Osteoblast (primary cell): ENCODE measurements at places on chromosomes 2 and 18.
A peak's percentile ranks its signal among the peaks of the same experiment; 100 is the strongest.

DNA sequence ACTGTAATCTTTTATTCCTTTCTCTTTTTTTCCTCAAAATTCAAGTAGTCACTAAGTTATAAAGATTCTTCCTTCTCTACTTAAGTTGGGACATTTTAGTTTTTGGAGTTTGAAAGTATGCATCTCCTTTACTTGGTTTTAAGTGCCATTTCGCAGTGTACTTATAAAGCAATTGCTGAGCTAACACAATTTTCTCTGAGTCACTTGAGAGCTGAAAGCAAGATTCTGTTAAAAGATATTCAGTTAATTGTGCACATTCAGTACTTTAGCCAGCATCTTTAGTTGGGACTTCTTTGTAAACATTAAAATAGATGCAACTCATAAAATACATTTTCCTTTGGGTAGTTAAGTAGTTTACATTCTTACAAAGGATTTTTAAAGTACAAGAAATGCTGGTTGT lies 136.0 kb downstream of the GFPT1 start:
- no peak for DNase-seq

GRCh38 chr2:168697668-168698121 lies 104.7 kb upstream of the NOSTRIN start:
- no peak for DNase-seq

DNA sequence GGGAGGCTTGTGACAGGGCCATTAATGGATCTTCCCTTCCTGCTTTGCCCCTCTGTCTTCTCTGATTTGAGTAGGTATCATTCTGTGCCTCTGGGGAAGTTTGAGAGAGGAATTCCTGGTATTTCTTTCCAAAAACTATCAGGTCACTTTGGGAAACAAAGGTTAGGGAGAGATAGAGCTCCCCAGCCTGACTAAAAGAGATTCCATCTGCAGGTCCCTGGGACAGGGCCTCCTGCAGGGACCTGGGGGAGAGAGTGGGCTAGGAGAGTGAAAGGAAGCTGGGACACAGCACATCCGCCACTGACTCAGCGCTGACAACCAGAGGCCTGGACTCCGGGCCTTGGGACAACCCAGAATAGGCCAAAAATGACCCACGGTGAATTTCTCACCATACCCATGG lies 6.4 kb downstream of the GALNT14 start:
- DNase-seq, result peak; percentile 64

DNA sequence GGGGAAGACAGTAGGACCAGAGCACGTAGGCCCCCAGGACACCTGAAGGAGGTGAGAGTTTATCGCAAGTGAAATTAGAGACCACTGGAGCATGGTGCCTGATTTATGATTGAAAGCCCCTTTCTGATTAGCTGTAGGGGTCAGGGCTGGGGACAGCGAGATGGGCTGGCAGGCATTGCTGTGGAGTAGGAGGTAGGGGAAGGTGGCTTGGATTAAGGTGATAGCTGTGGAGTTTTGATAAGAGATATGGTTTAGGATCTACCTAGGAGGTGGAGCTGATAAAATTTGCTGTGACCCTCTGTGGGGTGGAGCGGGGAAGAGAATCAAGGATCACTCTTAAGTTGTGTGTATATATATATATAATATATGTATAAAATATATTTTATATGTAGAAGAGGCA lies 157.5 kb downstream of the CD8B2 start:
- no peak for DNase-seq

- DNase-seq, result no peak
Observed at GRCh38 chr18:45688833-45689232, 35.1 kb upstream of the SLC14A1 start.

DNA sequence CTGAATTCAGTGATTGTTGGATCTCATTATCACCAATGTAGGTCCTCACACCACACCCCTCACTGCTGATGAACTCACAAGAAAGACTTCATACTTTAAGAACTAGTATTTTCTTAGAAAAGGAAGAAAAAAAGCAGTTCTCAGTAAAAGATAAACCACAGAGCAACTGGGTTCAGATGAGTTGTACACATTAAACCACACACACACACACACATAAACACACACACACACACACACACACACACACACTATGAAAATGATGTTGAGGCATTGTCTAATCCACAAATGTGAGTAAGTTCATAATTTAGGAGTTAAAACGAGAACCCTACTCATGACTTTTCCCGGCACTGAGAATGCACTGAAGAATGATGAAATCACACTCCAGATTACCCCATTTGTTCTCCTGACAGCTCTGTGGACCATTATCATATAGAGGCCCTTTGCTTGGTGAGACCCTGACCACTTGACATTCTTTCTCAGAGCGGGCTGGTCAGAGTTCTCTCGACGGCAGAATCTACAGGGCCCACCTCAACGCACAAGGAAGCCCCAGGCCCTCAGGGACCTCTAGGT lies 106.2 kb downstream of the BCL2 start:
- no peak for DNase-seq

DNA sequence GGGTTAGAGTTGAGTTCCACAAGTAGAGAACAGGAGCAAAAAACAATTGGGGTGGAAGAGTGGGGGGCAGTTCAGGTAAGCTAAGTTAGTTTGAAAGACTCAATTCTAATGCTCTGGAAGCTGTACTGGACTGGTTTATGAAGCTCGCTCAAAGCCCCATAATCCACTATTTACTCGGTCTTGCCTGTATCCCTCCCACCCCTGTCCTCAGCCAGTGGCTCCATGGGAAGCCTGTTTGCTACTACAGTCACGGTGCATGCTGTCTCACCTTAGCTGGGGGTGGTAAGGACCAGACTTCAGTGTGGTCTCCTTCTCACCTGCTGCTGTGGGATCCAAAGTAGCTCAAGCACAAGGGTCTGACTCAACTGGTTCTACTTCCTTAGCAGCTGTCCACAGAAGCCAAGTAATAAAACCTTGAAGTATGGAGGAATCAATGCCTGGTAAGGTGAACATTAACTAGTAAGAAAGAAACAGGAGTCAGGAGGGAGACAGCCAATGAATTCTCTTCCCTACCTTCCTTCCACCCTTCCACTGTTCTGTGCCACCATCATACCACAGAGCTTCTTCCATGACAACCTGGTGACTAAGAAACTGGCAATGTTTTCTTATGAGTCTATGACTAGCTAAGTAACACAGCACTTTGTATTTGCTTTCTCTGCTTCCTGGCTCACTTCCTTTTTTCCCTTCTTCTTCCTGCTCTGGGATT lies 230.8 kb downstream of the SRBD1 start:
- no peak for DNase-seq

DNA sequence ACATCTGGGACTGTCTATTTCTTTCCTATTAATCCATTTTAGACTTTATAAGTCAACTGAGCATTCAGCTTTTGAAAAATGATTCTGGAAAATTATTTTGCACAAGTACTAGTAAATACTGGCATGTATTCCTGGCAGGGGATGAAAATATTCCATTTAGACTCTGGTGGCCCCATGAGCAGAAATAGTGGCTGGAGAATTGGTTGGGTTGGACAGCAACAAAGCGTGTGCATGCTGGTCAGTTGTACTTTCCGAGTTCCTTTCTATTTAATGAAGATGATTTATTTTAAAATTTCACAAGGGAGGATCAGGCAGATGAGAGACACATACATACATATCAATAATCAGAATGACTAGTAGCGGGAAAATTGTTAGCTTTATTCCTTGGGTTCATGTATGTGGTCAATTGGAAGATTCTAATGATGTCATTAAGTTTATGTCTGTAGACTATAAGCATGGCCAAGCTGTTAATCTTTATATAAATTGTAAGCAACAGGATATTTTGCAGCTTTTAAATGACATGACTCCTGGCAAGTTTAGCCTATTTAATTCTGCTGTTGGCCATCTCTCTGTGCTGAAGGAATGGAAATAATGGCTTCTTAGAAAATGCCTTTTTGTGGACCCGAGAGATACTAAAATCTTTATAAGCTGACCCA lies 541.6 kb downstream of the SLC4A3 start:
- DNase-seq, result no peak

DNA sequence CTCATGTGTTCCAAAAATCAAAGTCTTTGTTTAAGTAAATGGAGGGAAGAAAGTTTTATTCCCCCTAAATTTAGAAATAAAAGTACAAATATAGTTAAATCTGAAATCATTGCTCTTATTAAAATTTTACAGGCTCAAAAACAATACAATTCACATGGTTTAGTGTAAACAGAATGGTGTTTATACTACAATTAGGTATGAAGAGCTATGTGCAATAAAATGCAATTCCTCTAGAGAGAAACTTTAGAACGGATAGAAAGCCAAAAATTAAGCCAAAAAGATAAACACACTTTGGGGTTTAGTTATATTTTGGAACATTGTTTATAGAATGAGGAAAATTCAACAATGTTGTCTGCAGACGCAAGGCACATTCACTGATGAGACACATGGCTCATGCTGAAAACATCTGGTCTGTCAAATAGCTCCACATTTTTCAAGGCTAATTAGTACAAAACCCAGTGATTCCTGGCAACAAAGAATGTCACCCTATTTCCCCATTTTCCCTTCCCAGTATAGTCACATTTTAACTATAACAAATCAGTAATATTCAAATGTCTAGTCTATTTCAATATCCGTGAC lies 103.3 kb downstream of the EXOC6B start:
- DNase-seq, result no peak

DNA sequence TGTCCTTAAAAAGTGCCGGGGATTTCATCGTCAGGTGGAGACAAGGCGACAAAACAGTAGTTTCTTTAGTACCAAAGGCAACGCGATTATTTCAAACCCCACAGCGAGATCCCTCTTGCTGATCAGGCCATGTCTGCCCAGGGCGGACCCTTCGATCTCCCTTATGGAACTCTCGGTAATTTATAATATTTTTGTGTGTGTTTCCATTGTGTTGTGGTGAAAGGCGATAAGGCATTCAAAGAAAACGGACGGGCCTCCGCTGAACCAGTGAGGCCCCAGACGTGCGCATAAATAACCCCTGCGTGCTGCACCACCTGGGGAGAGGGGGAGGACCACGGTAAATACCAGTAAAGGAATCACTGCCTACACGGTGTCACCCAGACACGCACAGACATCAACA lies 1.4 kb upstream of the GAD1 start:
- peak; percentile 54 for DNase-seq

DNA sequence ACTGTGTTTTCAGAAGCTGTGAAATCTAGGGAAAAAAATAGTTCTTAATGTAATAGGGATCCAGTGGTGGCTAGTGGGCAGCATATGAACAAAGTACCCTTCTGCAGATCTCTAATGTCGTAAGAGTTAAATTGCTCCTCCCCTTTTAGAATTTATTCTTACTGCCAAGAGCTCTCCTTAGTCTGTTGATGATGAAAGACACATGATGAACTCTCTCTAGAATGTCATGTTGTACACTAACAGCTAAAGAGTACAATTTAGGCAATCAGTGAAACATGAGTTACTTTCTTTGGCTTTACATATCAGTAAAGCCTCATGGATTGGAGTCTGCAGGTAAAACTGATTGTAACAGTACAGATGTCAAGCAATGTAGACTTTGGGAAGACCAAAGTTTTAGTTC lies 84.2 kb downstream of the SLC39A10 start:
- DNase-seq, result no peak

- no peak for DNase-seq
Observed at GRCh38 chr18:52363861-52364260, 23.9 kb downstream of the DCC start.

DNA sequence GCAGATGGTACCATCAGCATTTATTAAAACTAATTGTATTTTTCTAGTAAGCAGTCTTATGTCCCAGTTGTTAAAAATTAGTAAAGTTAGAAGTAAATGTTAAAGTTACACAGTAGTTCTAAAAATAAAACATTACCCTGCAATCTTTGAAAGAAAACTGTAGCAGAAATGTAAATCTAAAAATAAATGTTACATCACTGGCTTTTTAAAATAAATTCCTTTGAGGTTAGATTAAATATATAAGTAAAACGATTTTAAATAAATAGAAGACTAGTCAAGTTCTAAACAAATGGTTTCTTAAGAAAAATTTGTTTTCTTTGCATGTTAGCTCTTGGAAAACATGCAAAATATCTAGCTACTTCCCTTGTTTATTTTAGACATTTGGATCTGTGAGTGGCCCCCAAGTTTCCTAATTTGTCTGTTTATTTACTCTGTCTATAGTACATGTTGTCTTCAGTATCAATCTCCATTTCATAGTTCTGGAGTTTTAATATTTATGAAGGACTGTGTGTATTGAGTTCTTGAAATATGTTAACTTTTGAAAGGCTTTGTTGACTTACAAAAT lies 58.2 kb downstream of the GLS start:
- no peak for DNase-seq

DNA sequence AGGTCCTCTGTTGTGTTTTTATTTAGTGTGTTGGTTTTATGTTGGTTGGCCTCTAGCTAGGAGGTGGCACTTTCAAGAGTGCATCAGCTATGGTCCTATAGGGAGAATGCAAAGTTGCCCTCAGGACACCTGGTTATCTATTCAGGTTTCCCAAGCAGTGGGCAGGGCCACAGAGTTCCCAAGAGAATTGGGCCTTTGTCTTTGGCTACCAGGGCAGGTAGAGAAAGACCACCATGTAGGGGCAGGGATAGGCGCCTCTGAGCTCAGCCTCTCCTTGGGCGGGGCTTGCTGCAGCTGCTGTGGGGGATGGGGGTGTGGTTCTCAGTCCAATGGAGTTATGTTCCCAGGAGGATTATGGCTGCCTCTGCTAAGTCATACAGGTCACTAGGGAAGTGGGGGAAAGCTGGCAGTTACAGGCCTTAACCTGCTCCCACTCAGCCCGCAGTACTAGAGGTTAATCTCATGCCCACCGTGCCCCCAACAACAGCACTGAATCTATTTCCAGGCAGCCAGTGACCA lies 26.0 kb downstream of the ABCB11 start:
- DNase-seq, result no peak

- DNase-seq, result no peak
Observed at GRCh38 chr2:170143045-170143717, 34.8 kb upstream of the MYO3B start.

DNA sequence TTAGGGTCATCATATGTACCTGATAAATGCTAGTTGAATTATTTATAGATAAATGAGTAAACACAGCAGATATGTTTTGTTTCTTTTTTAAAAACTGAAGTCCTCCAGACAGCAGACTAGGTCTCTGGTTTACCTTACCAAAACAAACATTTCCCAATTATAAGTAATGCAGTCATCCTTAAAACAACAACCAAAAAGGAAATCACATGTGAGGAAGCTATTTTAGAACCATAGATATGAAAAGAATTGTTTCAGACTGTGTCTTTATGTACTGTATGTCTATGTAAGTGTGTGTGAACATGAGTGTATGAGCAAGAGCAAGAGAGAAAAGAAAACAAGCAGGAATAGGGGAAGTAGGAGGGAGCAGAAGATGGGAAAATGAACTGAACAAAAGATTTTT lies 441.0 kb downstream of the CPS1 start:
- DNase-seq, result no peak
